Stimulated activated CD8-positive, alpha-beta memory T cell treated with anti-CD3 and anti-CD28 coated beads, Interleukin-4, amount 100 ng/mL, for 1 hour (primary cell): ENCODE measurements at places on chromosomes 6 and 20.

- DNase-seq, result no peak
Measured at GRCh38 chr20:62489186-62489931, 13.6 kb upstream of the GATA5 start.

- DNase-seq, result no peak
Measured at GRCh38 chr6:40874495-40874894, 164.5 kb downstream of the UNC5CL start.

- DNase-seq, result no peak
Measured at GRCh38 chr6:2669067-2669700, 81.5 kb downstream of the MYLK4 start.

- DNase-seq, result no peak
Measured at GRCh38 chr20:12113468-12114371, 196.0 kb downstream of the BTBD3 start.

DNA sequence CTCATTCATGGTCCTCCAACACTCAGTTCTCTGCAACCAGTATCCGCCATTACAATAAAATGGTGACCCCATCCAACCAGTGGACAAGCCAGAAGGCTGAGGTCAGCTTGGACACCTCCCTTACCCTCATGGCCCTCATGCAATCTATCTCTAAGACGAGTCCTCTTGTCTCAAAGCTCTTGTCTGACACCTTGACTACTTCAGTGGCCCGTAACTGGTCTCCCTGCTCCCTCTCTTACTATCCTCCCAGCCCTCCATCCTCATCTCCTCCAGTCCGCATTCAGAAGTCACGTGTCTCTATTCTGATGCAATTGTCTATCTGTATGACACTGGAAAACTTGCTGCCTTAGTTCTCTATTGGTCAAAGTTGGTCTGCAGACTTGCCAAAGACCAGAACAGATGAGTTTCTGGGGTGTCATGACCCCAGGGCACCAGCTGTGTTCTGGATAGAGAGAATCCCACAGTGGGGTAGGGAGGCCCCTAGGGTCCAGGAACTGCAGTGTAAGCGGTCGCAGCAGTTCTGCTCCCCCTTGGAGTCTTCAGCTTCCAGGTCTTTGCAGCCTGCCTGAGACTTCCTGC is 59.6 kb upstream of the RNF24 start:
- no peak for DNase-seq

- DNase-seq, result no peak
Measured at GRCh38 chr20:21303872-21304586, 898 bp downstream of the XRN2 start.

DNA sequence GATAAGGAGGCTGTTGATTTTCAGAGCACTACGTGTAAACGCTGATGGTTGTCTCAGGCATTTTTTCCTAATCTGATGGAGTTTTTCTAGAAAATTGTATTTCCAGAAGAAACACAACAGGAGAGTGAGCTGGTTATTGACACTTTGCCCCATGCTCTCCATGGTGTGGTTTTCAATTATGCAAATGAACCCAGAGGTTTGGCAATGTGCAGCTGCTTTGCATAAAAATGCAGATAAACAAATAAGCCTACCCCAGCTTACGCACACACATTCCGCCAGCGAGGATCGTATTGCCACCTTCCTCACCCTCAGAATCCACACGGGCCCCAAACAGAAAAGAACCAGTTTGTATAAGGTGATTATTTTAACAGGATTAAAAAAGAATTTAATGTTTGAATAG is 45.1 kb upstream of the FRMD1 start:
- no peak for DNase-seq

GRCh38 chr6:163904186-163904585 is 489.7 kb downstream of the QKI start:
- DNase-seq, result no peak

- DNase-seq, result no peak
Measured at GRCh38 chr20:57751411-57751810, 41.6 kb upstream of the PMEPA1 start.

DNA sequence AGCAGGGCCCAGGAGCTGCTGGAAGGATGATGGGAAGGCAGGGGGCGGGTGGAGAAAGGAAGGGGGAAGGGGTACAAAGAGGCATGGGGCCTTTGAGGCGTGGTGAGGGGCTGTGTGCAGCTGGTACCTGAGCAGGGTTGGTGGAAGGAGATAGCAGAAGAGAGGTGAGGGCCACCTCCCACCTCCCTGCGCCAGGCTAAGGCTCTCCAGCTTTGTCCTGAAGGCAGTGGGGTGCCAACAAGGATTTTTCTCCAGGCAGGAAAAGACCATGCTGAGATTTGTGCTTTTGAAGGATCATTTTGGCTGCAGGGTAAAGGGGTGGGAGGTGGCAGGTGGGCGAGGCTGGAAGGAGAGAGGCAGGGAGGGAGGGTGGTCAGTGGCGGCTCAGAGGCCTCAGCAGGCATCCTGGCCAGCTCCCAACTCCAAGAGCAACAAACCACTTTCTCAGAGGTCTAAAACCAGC is 40.8 kb downstream of the NOL4L start:
- DNase-seq, result no peak

DNA sequence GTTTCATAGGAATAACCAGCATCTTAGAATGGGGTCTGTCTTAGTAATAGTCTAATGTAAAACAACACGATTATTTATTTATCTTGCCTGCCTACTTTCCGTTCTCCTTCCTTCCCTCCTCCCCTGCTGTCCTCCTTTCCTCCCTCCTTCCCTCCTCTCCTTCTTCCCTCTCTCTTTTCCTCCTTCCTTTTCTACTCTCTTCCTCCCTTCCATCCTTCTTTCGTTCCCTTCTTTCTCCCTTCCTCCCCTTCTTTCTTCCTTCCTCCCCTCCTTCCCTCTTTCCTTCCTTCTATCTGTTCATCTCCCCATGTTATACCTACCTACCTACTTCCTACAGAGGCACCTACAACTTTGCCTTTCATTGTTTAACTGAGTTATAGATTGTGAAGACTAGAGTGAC is 940.6 kb downstream of the KIF16B start:
- DNase-seq, result no peak

DNA sequence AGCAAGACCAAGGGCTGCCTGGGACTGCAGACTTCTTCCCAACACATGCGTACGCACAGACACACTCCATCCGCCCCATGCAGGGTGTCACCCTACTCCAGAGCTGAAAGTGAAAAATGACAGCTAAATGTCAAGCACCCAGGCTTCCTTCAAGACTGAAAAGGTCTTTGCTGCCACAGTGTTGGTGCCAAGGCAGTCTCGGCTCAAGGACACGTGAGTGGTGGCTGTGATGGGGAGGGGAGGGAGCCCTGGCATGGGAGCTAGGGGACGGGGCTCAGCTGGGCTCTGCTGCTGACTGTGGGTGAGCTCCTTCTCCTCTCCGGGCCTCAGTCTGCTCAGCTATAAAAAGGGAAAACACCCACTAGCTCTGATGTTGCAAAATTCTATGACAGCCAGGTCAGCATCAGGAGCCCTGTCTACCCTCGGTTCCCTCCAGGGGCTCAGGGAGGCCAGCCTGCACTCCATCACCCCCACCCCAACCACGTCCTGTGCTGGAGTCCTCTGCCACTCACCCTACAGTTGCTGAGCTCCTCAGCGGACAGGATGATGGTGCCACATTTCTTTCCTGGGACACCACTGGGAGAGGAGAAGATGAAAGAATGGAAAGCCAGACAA is 47.6 kb downstream of the CPNE5 start:
- DNase-seq, result no peak

DNA sequence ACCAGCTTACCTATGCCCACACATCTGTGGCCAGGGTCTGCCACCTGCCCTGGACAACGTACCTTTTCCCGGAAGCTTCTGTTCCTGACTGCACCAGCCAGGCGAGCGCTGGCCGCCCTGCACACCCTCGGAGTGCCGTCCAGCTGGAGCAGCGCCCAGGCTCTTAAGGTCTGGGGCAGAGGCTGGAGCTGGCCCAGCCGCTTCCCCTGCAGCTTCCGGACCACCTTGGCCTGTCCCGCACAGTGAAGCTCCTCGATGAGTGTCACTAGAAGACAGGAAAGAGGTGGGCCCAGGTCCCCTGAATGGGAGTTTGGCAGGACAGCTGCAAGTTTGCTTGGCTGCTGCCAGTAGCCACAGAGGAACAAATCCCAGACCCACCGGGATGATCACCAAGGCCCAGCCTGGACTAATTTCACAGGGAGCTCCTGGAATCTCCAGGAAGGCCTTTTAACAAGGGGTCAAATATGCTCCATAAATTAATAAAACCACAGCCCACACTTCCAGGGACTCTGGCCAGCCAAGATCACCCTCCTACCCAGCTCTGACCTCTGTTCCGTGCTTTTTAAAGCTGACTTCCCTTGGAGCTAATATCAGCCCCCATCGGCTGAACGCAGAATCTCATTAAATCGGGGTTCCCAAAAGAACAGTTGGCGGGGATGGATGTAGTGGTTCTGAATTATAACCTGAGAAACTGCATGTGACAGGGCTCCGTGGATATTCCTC is 82.3 kb downstream of the PTPN1 start:
- no peak for DNase-seq

DNA sequence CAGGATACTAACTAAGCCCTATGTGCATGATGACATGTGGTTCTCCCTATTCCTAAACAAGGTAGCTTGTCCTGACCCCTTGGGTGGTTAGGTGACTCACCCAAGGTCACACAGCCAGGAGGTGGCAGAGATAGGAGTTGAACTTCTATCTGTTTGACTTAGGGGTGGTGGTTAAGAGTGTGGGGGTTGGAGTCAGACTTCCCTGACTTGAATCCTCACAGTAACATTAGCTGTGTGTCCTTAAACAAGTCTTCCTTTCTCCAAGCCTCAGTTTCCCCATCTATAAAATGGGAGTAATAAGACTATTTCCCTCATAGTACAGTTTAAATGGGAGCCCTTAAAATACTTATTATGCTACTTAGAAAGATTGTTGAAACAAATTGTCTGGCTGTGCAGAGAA is 21.9 kb downstream of the SLC12A5 start:
- DNase-seq, result no peak

DNA sequence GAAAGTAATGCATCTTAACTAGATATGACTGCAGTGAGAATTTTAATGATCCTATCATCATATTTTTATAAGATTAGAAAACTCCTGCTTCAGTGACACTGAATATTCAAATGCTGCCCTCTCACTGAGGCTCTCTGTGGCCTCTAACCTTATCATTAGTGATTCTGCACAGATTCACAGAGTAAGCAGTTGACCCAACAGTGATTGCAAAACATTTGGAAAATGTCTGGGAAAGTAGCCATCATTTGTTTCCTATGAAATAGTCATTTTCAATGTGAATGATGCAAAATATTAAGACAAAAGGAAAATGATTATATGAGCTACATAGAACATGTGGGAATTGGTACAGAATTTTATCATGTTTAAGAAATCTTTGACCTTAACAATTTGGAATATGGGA is 210.3 kb downstream of the TBX18 start:
- no peak for DNase-seq

- no peak for DNase-seq
Measured at GRCh38 chr20:53792946-53793536, 199.4 kb upstream of the ZNF217 start.

- no peak for DNase-seq
Measured at GRCh38 chr6:142011775-142012174, 121.0 kb upstream of the GJE1 start.

- no peak for DNase-seq
Measured at GRCh38 chr6:17851001-17851719, 136.3 kb downstream of the KIF13A start.

- no peak for DNase-seq
Measured at GRCh38 chr6:118908441-118908840, 14.5 kb downstream of the ASF1A start.

- DNase-seq, result no peak
Measured at GRCh38 chr20:39342463-39342862, 380.3 kb downstream of the DHX35 start.

DNA sequence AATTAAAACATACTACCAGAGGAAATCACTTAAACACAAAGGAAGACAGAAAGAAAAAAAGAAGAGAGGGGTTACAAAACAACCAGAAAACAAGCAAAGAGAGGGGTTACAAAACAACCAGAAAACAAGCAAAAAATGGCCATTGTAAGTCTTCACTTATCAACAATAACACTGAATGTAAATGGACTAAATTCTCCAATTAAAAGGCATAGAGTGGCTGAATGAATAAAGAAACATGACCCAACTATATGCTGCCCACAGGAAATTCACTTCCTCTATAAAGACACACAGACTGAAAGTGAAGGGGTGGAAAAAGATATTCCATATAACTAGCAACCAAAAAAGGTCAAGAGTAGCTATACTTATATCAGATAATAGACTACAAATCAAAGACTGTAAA is 180.0 kb downstream of the WDR27 start:
- DNase-seq, result no peak

DNA sequence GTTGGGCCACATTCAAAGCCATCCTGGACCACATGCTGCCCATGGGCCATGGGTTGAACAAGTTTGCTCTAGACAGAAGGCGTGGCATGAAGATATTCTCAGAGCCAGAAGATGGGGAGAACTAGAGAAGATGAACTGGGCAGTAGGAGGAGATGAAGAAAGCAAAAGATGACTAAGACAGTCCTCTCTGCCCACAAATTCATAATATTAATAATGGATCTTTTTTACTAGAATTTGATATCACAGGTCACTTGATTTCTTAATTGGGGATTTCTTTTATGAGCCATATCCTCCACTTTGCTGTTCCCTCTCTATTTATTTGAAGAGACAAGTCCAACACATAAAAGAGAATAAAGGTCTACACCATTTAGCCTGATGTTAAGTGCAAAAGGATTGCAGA is 25.5 kb upstream of the EDN1 start:
- no peak for DNase-seq

- no peak for DNase-seq
Measured at GRCh38 chr6:107818272-107818671, 5.8 kb downstream of the SCML4 start.

GRCh38 chr6:110658631-110659211 is 156.5 kb downstream of the CDK19 start:
- no peak for DNase-seq

DNA sequence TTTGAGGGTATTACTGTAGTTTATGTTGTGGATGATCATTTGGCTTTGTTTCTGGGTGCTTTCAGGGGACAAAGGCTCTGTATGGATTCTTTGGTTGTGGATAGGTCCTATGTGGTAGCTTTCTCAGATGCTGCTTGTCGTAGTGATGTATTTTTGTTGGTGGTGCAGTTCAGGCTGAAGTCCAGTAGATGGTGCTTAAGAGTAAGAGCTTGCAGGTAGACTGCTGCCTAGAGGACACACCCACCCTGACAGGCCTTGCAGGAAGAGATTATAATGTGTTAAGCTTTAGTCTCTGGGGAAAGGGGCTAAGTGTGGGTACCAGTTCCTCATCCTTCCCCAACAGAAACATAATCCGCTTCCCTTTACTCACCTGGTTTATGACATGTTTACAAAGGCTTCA is 62.6 kb upstream of the ADGRB3 start:
- DNase-seq, result no peak

DNA sequence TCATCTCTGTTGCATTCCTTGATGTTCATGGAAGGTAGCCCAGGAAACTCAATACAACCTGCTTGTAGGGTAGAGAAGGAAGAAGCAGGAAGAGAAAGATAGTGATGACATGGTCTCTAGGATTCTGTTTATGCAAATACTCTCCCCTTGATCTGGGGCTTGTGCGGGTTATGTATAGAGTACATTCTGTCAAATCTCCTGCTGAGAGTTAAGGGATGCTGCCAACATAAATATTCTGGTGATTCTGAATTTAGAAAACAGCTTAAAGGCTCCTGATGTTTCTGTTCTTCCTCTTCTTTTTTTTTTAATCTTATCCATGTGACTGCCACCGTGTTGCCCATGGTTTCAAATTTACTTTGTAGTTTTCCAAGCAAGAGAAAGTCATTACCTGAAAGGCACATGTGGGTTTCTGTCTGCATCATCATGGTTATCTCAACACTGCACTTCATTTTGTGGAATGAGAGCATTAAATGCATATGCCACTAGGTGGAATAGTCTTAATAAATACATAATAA is 150.6 kb downstream of the RPS12 start:
- DNase-seq, result no peak

- DNase-seq, result no peak
Measured at GRCh38 chr20:43963872-43964791, 49.5 kb downstream of the TOX2 start.
